ENCODE measurements at places on chromosomes 12 and 14.

- peaks cover 2% of the 10 kb centered on the region for H3K4me1 ChIP-seq
- no peaks in the 10 kb centered on the region for H3K36me3 ChIP-seq
- no peaks in the 10 kb centered on the region for H3K27me3 ChIP-seq
- no peak for DNase-seq
Observed at GRCh38 chr12:3630111-3630510, 122.8 kb downstream of the CRACR2A start.

- H3K36me3 ChIP-seq: no peaks in the 10 kb centered on the region
- peaks cover 8% of the 10 kb centered on the region for H3K4me1 ChIP-seq
- no peak overlapping the region for H3K27ac ChIP-seq
- no peak overlapping the region for H3K4me3 ChIP-seq
- DNase-seq: no peak
- peaks cover 10% of the 10 kb centered on the region for H3K27me3 ChIP-seq
Observed at GRCh38 chr12:6280053-6280469, 30.4 kb upstream of the PLEKHG6 start.

DNA sequence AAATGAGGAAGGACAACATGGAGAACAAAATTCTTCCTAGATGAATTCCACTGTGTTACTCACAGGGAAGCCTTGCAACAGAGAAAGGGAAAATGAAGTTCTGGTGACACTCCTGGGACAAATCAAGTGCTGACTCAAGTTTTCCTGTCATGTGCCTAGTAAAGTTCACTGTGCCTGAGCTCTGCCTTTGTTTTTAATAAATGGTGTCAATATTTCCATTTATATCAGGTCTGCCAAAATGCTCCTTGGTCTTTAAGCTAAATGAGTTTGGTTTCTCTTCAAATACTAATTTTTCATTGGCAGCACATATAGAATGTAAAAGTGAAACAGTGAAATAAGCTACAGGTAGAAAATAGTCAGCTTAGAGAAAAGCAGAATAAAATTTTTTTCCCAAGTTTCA lies 33.0 kb downstream of the HIGD1C start:
- no peaks in the 10 kb centered on the region for H3K4me1 ChIP-seq
- no peak overlapping the region for H3K27ac ChIP-seq
- DNase-seq: no peak
- H3K4me3 ChIP-seq: no peak overlapping the region
- no peaks in the 10 kb centered on the region for H3K27me3 ChIP-seq

DNA sequence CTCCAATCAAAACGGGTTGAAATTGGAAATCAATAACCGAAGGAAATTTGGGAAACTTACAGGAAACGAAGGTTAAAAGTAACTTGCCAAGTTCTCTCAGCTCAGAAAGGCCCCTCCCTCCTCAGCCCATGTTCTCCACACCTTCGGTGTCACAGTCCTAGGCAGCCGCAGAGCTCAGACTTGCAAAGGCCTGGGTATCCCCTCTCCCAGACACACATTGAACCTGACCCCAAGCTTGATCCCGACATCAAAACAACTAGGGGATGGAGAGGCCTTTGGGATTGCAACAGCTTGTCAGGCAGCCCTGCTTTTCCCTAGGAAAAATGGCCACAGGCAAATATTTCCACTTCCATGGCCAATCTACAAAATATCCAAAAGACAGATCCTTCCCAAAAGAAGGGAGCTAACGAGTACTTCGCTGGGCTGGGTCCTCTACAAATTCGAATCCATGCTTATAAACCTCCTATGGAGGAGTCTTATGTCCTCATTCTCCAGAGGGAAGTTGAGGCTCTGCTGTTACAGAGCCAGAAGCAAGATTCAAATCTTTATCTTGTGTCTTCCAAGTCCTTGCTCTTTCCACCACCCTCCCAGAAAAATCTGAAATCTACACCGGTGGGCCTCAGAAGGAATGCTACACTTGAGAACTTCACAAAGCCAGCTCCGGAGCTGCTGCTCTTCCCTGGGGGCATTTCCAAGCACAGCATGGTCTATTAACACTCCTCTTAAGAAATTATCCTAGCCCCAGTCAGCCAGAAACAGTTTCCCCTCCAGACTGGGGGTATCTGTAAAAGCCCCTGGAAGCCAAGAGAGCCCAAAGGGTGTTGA lies 35.7 kb upstream of the PNMA1 start:
- H3K27me3 ChIP-seq: no peaks in the 10 kb centered on the region
- DNase-seq: no peak
- peaks cover 11% of the 10 kb centered on the region for H3K4me1 ChIP-seq
- no peaks in the 10 kb centered on the region for H3K36me3 ChIP-seq
- H3K27ac ChIP-seq: no peak overlapping the region

DNA sequence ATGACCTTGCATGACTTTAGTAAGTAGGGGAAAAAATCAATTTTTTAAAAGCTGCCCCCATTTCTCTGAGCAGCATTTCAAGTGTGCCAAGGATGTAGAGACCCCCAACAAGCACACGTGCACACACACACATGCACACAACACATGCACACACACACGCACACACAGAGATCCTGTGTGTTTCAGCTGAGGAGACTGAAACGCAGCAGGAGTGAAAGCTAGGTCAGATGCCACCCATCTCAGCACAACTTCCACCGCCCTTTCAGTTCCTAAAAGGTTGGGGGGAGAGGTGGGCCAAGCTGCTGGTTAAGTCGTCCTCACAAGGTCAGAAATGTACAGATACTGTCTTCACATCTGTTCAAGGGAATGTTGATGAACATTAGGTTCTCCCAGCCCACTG lies 13.9 kb downstream of the MYL2 start:
- H3K27me3 ChIP-seq: no peaks in the 10 kb centered on the region
- H3K4me1 ChIP-seq: no peaks in the 10 kb centered on the region

DNA sequence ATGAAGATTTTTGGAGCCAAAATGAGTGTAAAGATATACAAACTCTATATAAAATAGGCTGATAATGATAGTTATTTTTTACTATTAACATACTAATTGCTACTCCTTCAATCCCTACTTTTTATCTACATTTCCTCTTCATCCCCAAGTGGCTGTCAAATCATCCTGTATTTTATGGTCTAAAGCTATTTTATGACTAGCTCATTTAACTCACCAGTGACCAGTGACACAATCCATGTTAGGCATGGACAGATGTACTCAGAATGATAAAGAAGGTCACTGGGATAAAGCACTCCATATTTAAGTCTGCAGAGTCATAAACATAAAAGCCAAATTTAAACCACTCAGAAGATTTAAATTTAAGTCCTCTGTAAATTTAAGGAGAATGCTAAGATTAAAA lies 183.0 kb downstream of the MED13L start:
- no peak overlapping the region for H3K4me3 ChIP-seq
- no peaks in the 10 kb centered on the region for H3K4me1 ChIP-seq
- H3K27ac ChIP-seq: no peak overlapping the region
- H3K36me3 ChIP-seq: no peaks in the 10 kb centered on the region
- no peaks in the 10 kb centered on the region for H3K27me3 ChIP-seq

- no peak for DNase-seq
- H3K36me3 ChIP-seq: peaks cover 12% of the 10 kb centered on the region
- no peak overlapping the region for H3K27ac ChIP-seq
- no peak overlapping the region for H3K4me3 ChIP-seq
- H3K4me1 ChIP-seq: no peaks in the 10 kb centered on the region
Observed at GRCh38 chr14:24416932-24417619, 12.4 kb downstream of the CBLN3 start.

GRCh38 chr12:54225666-54226065 lies 36.9 kb upstream of the SMUG1 start:
- H3K27me3 ChIP-seq: no peaks in the 10 kb centered on the region
- H3K4me3 ChIP-seq: no peak overlapping the region
- H3K27ac ChIP-seq: no peak overlapping the region
- peaks cover 7% of the 10 kb centered on the region for H3K4me1 ChIP-seq

DNA sequence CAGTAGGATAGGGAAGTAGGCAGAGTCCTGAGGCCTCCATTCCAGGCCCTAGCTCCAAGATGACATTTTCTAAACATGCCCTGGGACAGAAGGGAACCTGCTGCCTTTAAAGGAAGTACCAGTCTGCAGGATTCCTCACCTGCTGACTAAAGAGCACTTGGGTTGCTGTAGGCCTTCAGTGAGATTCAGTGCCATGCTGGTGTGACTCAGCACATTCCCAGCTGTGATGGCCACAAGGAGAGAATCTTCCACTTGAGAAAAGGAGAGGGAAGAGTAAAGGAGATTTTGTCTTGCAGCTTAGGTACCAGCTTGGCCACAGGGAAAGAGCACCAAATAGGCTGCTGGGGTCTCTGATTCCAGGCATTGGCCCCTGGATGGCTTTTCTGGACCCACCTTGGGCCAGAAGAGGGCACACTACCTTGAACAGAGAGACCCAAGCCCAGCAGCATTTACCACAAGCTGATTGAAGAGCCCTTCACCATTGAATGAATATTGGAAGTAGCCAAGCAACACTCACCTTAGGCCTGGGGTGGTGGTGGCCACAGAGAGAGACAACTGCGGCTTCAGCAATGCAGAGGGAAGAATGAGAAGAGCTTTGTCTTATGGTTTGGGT lies 498.3 kb downstream of the KCNH5 start:
- no peak overlapping the region for H3K27ac ChIP-seq
- H3K36me3 ChIP-seq: no peaks in the 10 kb centered on the region
- no peaks in the 10 kb centered on the region for H3K4me1 ChIP-seq
- H3K27me3 ChIP-seq: no peaks in the 10 kb centered on the region

DNA sequence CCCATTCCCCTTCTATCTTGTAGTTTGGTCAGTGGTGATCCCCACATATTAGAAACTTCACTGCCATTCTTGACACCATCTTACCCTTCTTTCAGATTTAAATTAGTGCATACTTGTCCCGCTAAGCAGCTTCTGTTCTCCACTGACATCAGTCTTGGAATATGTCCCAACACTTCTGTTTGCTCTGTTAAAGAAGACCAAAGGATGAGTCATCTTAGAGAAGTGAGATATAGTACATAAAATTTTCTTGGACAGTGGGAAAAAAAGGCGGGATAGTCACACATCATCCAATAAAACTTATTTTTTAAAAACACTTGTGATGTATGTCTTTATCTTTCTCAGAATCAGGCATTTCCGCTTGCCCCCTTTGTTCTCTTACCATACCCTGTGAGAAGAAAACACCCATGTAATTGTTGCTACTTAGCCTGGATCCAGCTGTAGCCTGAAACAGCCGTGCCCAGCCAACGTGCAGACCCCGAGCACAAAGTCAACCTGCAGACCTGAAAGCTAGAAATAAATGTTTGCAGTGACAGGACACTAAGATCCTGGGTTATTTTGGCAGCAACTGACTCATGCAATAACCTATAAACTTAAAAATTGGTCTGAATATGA lies 100.1 kb upstream of the PDE3A start:
- no peak overlapping the region for H3K4me3 ChIP-seq
- H3K36me3 ChIP-seq: no peaks in the 10 kb centered on the region
- H3K27ac ChIP-seq: no peak overlapping the region
- DNase-seq: no peak
- no peaks in the 10 kb centered on the region for H3K27me3 ChIP-seq
- peaks cover 6% of the 10 kb centered on the region for H3K4me1 ChIP-seq

- DNase-seq: no peak
- no peak overlapping the region for H3K4me3 ChIP-seq
- H3K4me1 ChIP-seq: peaks cover 14% of the 10 kb centered on the region
- peaks cover 42% of the 10 kb centered on the region for H3K27me3 ChIP-seq
- no peaks in the 10 kb centered on the region for H3K36me3 ChIP-seq
Observed at GRCh38 chr14:99232714-99233214, 39.2 kb downstream of the BCL11B start.

All from neuronal stem cell (in vitro differentiated cells).